Esophagus squamous epithelium (tissue), 5 donors: ENCODE measurements at places on chromosomes 1 and 21.

- DNase-seq: no peak
Observed at GRCh38 chr1:38958967-38959366, 17.3 kb upstream of the RHBDL2 start.

DNA sequence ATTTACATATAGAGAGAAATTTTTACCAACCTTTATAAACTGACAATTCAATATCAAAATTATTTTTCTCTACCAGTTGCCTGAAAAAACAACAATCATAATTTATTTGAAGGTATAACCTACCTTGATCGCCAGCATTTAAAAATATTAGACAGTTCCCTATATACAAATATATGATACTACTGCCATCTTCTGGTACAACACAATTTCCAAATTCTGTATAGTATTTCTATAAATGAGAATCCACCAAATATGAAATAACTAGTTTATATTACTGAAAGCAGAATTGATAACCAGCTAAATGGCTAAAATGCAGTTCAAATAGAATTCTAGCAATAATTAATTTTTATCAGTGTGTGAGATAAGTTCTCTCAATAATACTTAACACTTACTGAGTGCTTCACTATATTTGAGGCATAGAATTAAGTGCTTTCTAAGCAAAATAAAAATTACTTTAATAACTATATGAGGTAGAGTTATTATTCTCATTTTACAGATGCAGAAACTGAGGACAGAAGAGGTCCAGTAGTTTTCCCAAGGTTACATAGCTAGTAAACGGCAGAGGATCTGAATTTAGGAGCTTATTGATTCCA, 75.6 kb downstream of the PIGK start:
- DNase-seq: no peak

GRCh38 chr1:53617851-53618499, 121.0 kb downstream of the GLIS1 start:
- DNase-seq: no peak

DNA sequence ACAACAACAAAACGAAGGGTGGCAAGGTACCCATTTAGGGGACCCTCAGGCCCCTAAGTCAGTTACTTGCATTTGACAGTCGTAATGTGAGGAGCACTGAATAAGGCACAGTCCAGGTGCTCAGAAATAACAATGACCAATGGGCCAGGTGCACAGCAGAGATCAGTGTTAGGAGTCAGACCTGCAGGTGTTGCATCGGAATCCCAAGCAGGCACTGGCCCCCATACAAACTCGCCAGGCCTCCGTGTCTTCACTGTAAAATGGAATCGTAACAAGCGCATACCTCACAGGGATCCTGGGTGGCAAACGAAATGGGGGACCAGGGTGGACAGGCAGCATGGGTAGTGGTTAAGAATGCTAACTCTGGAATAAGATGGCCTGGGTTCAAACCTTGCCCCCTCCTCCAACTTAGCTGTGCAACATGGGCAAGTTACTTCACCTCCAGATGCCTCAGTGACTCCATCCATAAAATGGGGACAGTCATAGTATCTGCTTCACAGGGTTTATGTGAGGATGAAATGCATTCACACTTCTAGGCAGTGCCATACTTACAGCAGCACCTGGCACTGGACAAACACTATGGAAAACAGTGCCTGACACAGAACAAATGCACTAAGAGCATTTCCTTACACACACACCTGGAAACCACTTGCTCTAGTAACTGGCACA, 20.2 kb downstream of the RCAN1 start:
- no peak for DNase-seq

DNA sequence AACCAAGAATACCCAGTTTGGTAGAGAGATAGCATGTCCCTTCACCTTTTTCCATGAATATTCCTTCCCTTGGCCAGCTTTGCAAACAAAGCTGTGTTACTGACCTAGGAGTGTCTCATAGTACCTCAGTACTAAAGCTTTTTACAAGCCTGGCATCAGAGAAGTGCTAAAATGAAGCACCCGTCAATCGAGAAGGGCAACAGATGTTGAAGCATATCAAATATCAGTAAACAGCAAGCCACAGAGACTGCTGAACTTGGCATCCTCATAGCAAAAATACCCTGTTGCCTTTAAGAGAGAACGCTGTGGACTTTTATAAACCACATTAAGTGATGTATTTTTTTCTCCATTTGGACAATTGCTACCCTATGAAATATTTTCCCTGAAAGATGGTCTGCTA, 128.6 kb upstream of the HOOK1 start:
- no peak for DNase-seq

DNA sequence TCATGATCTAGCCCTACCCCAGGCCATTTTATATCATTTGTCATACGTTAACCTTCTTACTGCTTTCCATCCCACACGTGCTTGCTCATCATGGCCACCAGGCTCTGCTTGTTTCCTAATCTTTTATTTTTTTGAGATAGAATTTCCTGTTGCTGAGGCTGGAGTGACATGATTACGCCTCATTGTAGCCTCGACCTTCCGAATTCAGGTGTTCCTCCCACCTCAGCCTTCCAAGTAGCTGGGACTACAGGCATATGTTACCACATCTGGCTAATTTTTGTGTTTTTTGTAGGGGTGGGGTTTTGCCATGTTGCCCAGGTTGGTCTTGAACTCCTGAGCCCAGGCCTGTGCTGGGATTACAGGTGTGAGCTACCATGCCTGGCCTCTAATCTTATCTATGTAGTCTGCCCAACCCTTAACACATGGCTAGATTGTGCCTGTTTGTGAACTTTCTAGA, 3.3 kb downstream of the UAP1 start:
- no peak for DNase-seq

DNA sequence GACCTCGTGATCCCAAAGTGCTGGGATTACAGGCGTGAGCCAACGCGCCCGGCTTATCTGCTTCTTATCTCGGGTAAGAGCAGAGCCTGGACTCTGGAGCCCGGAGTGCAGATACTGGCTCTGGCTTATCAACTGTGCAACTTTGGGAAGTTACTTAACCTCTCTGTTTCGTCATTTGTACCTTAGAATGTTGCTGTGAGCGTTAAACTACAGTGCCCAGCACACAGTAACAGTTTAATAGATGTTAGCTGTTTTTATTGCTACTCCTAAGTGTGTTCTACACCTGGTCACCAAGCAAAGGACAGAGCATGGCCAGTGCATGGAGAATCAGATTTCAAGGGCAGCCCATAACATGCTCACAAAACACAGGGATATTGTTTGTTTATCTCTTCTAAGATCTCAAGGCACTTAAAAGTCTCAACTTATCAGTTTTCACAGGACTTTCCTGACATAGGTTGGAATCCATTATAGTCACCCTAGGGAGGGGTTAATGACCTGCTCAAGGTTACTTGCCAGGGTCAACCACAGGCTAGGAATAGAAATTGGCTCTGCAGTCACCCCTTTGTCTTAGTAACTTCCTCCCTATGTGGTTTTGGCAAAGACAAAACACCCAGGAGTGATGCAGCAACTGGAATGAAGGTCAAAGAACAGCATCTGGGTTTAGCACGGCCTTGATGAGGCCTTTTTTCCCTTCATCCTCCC, 22.5 kb upstream of the SRP9 start:
- DNase-seq: no peak

GRCh38 chr1:230176871-230177411, 109.9 kb downstream of the GALNT2 start:
- no peak for DNase-seq

DNA sequence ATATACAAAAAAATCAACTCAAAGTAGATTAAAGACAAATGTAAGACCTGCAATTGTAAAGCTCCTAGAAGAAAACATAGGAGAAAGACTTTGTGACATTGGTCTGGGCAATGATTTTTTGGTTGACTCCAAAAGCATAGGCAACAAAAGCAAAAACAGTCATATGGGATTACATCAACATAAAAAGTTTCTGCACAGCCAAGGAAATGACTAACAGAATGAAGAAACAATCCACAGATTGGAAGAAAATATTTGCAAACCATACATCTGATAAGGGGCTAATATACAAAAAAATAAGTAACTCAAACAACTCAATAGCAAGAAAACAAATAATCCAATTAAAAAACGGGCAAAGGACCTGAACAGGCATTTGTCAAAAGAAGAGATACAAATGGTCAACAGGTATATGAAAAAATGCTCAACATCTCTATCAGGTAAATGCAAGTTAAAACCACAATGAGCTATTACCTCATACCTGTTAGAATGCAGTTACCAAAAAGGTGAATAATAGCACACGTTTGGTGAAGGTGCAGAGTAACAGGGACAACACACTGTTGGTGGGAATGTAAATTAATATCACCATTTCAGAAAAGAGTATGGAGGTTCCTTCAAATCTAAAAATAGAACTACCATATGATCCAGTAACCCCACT, 173.7 kb upstream of the COA6 start:
- no peak for DNase-seq

GRCh38 chr1:189859385-189859977, 618.2 kb downstream of the BRINP3 start:
- DNase-seq: no peak

- no peak for DNase-seq
Observed at GRCh38 chr1:212328248-212328647, 43.0 kb downstream of the PPP2R5A start.

- DNase-seq: no peak
Observed at GRCh38 chr1:39295901-39296300, 91.4 kb downstream of the MACF1 start.

DNA sequence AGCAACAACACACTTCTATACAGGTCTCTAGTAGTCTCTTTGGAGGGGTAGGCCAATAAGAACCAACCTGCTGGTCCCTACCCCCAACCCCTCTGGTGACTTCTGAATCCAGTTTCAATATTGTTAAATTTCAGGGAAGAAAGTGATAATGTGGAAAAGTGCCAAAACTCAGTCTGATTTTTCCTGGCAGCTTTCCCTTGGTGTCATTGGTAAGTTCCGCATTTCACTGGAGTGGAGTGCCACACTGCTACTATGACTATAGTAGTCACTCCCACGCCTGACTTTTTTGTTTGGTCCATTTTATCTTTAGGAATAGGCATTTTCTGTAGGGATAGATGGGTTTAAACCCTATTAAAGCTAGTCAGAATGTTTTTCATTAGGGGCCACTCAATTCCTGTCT, 5.7 kb upstream of the ARID1A start:
- no peak for DNase-seq

DNA sequence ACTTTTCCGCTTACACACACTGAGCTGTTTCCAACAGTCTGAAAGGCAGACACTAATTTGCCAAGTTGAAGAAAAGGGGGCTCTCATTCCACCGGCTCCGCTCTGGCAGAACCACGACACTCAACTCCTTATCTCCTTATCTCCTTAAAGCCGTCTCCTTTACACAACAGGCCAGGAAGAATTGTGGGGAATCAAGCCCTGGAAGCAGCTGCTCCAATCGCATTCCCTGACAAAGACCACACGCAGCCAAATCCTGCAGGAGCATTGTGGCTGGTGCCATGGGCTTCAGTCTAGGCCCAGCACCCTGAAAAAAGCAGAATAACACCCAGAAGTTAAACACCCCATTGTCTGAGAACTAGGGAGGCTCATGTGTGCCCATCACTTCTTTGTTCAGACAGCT, 24.1 kb downstream of the SUSD4 start:
- no peak for DNase-seq
